Activated CD8-positive, alpha-beta T cell treated with anti-CD3 and anti-CD28 coated beads, Interleukin-2, amount 10 ng/mL, durations not matched to agents 7 days and 5 days (primary cell): ENCODE measurements at places on chromosomes 12 and 14.

DNA sequence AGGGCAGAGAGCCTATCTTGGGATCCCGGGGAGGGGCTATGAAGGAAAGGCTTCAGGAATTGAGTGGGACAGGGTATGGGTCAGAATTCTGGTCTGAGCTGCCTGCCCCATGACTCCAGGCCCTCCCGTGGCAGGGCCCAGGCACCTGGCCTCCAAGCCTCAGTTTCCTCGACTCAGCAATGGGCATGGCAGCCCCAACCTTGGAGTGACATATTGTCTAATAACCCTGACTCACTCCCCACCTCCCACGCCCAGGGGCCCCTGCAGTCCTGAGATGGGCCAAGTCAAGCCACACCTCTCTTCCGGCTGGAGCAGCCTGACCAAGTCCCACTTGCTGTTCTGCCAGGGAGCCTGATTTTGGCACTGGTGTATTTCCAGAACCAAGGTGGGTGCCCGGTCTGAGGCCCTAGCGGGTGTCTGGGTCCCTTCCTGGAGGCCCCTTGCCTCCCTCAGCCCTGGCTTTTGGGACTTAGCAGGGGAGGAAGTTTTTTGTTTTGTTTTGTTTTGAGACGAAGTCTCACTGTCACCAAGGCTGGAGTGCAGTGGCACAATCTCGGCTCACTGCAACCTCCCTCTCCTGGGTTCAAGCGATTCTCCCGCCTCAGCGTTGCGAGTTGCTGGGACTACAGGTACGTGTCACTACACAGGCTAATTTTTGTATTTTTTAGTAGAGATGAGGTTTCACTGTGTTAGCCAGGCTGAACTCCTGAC is 40.3 kb upstream of the RCOR1 start:
- no peak overlapping the region for H3K4me3 ChIP-seq
- no peaks in the 10 kb centered on the region for H3K36me3 ChIP-seq
- peaks cover 5% of the 10 kb centered on the region for H3K4me1 ChIP-seq
- peaks cover 7% of the 10 kb centered on the region for H3K27me3 ChIP-seq
- no peak overlapping the region for H3K27ac ChIP-seq

GRCh38 chr14:93040982-93041381 is 74.7 kb downstream of the ITPK1 start:
- H3K4me1 ChIP-seq = peaks cover 79% of the 10 kb centered on the region
- H3K36me3 ChIP-seq = peaks cover 2% of the 10 kb centered on the region
- H3K4me3 ChIP-seq = no peak overlapping the region
- no peaks in the 10 kb centered on the region for H3K27me3 ChIP-seq

DNA sequence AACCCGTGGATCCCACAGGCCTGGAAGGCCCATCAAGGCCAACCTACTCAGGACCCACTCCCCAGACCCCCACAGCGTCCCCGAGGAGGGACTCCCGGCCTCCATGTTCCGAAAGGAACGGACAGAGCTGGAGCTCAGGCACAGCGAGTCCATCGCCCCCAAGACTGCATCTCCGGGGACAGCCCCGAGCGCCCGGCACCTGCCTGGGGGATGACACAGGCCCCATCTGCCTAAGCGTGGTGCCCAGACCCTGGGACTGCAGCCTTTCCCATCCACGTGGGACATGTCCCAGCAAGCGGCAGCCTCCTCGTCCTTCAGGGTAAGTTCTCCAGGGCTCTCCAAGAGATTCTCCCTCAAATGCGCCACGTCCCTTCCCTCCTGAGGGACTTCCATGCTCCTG is 12.1 kb upstream of the DIO3 start:
- H3K4me3 ChIP-seq = no peak overlapping the region
- no peaks in the 10 kb centered on the region for H3K4me1 ChIP-seq
- no peaks in the 10 kb centered on the region for H3K27me3 ChIP-seq
- H3K36me3 ChIP-seq = no peaks in the 10 kb centered on the region

- DNase-seq = no peak
- H3K4me1 ChIP-seq = no peaks in the 10 kb centered on the region
- no peaks in the 10 kb centered on the region for H3K27me3 ChIP-seq
- H3K4me3 ChIP-seq = no peak overlapping the region
- no peak overlapping the region for H3K27ac ChIP-seq
These were observed 916.3 kb upstream of the SEL1L start for GRCh38 chr14:82449926-82450468.

DNA sequence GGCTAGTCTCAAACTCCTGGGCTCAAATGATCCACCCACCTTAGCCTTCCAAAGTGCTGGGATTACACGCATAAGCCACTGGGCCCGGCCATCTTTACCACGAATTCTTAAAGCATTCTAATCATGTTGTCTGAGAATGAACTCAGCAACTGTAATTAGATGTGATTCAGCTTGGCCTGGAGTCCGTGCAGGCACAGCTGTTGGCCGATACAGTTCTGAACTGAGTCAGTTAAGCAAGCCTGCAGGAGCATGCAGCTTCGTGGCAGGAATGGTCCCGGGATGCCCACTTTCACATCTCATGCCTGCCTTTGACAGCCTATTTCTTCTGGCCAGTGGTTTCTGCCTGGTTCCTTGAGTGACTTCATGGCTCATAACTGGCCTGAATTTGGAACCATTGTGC is 194.1 kb downstream of the ANO6 start:
- H3K27ac ChIP-seq = no peak overlapping the region
- peaks cover 2% of the 10 kb centered on the region for H3K4me1 ChIP-seq
- H3K27me3 ChIP-seq = no peaks in the 10 kb centered on the region

- H3K27ac ChIP-seq = no peak overlapping the region
- H3K4me3 ChIP-seq = no peak overlapping the region
- no peaks in the 10 kb centered on the region for H3K4me1 ChIP-seq
- H3K27me3 ChIP-seq = peaks cover 11% of the 10 kb centered on the region
- DNase-seq = no peak
These were observed 21.0 kb upstream of the FAIM2 start for GRCh38 chr12:49924628-49925246.
